ENCODE measurements at places on chromosomes 2 and 18. TPM values are rescaled to one million over a fixed set of nuclear protein-coding genes. Genes with fewer than 3 reads are reported as not detected.

GRCh38 chr18:37741032-37741623, 175.5 kb upstream of the CELF4 start:
- DNase-seq: no peak

DNA sequence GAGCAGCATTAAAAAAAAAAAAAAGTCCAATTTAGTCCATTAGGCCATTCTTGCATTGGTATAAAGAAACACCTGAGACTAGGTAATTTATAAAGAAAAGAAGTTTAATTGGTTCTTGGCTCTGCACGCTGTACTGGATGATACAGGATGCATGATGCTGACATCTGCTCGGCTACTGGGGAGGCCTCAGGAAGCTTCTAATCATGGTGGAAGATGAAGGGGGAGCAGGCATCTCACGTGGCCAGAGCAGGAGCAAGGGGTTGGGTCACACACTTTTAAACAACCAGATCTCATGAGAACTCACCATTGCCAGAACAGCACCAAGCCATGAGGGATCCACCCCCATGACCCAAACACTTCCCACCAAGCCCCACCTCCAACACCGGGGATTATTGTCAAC, 100.1 kb downstream of the NEDD4L start:
- no peak for DNase-seq

DNA sequence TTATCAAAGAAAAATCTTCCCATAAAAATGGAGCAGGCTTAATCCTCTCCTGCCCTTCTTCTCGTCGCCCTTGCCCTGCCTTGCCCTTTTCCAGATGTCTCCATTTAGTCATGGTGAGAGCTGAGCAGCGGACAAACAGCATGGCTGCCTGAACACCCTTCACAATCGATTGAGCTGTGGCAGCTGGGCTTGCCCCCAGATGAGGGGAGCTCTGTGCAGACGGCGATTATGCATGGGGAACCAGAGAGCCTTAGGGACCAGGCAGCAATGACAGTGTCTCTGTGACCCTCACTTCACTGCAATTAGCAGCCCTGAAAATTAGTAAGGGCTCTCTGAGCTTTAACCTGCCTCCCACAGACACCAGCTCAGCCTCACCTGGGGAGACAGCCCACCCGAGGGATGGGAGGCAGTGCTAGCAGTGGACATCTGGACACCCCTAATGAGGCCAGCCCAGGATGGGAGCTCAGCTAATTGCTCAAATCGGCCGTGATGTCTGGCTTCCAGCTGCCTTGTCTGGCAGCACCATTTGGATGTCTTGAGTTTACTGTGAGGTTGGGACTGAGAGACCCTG, 365.7 kb downstream of the TNS1 start:
- no peak for DNase-seq

DNA sequence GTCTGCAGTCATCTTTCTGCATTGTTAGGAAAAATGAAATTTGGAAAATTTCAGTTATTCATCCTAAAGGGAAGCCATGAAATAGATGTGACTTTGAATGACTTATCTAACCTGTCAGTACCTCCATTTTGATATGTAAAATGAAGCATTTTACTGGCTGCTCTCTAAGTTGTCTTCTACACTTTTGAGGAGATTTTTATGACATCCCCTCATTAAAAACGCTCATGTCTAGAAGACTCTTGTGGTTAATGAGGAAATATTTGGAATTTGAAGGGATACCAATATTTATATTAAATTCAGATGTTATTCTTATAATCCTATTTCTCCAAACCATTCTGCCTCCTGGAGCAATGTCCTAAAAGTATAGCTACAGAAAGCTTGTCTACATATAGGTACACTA, 73.8 kb upstream of the THUMPD2 start:
- DNase-seq: no peak

GRCh38 chr2:221490506-221491060, 81.5 kb downstream of the EPHA4 start:
- DNase-seq: no peak

TTC27 gene
- total RNA-seq: 13.3 TPM

ANKRD23 gene
- 3.2 TPM for total RNA-seq

Data from mucosa of descending colon (tissue), 3 donors.